ENCODE measurements at places on chromosomes 6 and 20. TPM values are rescaled to one million over a fixed set of nuclear protein-coding genes. Genes with fewer than 3 reads are reported as not detected.
A peak's percentile ranks its signal among the peaks of the same experiment; 100 is the strongest.

Gene MAS1
- total RNA-seq, result 0.12 TPM

Gene TCF15
- 0.58 TPM for total RNA-seq

Gene DNAH8
- 0.03 TPM for total RNA-seq

- no peak overlapping the region for H3K4me3 ChIP-seq
- peaks cover 1% of the 10 kb centered on the region for H3K36me3 ChIP-seq
- H3K4me1 ChIP-seq, result no peaks in the 10 kb centered on the region
- H3K27me3 ChIP-seq, result no peaks in the 10 kb centered on the region
- no peak for DNase-seq
These were observed 438.3 kb downstream of the UTRN start for GRCh38 chr6:144723431-144723830.

DNA sequence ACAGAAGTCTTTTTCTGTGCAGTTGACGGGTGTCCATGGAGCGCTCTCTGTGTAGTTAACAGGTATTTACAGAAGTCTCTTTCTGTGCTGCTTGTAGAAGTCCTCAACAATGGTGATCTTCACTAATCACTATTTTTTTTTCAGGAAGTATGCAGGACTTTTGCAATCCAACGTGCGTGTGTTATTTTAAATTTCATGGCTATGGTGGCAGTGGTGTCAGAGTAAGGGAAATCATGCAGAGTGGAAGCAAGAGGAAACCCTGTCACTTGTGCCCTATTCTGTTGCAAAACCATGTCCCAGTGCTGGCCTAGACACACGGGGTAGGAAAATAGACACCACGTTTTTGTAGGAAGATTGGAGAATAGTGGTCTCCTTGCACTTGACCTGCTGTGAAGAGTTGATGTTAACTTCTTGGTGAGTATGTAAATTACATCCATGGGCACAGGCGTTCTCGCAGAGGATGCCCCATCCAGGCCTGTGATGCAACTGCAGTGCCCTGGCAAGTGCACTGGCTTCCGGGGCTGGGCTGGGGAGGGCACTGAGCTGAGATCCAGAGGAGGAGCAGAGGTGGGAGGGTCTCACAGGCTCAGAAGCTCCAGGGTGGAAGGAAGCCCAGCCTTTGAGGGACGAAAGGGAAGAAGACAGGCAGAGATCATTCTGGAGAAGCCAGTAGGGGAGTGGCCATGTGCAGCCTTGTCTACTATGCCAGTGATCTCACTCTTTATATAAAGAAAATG is 146.5 kb downstream of the SYCP2 start:
- H3K27ac ChIP-seq, result no peak overlapping the region
- H3K27me3 ChIP-seq, result peaks cover 1% of the 10 kb centered on the region
- H3K36me3 ChIP-seq, result no peaks in the 10 kb centered on the region
- no peak overlapping the region for H3K4me3 ChIP-seq
- no peak for DNase-seq

GRCh38 chr6:10555625-10556309 is 34.6 kb downstream of the GCNT2 start:
- H3K4me3 ChIP-seq, result peak overlapping the region; percentile 65
- no peaks in the 10 kb centered on the region for H3K27me3 ChIP-seq
- peak overlapping the region; percentile 52 for H3K27ac ChIP-seq
- peak; percentile 70 for DNase-seq

DNA sequence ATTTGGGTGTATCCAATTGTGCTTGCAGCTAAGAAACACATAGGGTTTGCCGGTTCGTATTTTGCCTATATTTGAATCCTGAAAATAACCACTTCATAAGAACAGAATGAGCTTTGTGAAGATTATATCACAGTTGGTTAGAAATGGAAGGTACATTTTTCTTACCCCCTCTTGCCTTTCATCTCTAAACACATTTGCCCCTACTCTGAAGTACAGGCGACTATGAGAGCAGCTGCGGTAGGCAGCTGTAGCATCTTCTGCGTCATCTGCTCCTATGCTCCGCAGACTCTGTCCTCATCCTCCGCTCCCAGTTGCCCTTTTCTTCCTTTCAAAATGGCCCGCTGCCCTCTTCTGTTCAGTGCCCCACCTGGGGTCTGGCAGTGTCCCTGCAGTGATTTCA is 47.6 kb upstream of the REV3L start:
- DNase-seq, result no peak
- no peaks in the 10 kb centered on the region for H3K27me3 ChIP-seq
- H3K36me3 ChIP-seq, result no peaks in the 10 kb centered on the region
- no peak overlapping the region for H3K27ac ChIP-seq
- no peak overlapping the region for H3K4me3 ChIP-seq

DNA sequence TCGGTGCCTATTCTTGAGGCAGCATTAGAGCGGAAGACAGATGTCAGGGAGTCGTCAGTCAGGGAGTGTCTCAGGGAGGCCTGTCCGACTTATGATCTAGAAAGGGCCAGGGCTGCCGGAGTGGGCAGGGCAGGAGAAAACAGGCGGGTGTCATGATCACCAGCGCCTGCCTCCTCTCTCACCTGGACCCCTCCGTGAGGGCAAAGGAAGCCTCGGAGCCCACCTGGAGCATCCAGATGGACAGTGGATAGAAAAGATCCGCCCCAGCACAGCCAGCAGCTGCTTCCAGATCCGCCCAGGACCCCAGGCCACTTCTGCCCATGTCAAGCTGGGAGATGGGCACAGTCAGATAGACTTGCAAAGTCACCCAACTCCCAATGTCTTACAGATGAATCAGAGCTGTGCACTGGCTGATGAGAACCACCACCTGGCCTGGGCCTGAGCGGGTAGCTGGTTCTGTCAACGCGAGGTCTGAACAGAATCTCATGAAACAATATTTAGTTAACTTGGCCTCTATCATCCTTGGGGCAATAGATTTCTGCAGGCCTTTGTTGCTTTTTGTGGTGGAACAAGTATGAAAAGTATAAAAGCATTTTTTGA is 22.2 kb downstream of the PSMG4 start:
- H3K36me3 ChIP-seq, result no peaks in the 10 kb centered on the region
- H3K27ac ChIP-seq, result no peak overlapping the region
- no peaks in the 10 kb centered on the region for H3K27me3 ChIP-seq
- no peak overlapping the region for H3K4me3 ChIP-seq

- H3K36me3 ChIP-seq, result no peaks in the 10 kb centered on the region
- no peaks in the 10 kb centered on the region for H3K27me3 ChIP-seq
- H3K27ac ChIP-seq, result no peak overlapping the region
- H3K4me3 ChIP-seq, result no peak overlapping the region
These were observed 13.4 kb downstream of the LINC00237 start for GRCh38 chr20:21092806-21093205.

DNA sequence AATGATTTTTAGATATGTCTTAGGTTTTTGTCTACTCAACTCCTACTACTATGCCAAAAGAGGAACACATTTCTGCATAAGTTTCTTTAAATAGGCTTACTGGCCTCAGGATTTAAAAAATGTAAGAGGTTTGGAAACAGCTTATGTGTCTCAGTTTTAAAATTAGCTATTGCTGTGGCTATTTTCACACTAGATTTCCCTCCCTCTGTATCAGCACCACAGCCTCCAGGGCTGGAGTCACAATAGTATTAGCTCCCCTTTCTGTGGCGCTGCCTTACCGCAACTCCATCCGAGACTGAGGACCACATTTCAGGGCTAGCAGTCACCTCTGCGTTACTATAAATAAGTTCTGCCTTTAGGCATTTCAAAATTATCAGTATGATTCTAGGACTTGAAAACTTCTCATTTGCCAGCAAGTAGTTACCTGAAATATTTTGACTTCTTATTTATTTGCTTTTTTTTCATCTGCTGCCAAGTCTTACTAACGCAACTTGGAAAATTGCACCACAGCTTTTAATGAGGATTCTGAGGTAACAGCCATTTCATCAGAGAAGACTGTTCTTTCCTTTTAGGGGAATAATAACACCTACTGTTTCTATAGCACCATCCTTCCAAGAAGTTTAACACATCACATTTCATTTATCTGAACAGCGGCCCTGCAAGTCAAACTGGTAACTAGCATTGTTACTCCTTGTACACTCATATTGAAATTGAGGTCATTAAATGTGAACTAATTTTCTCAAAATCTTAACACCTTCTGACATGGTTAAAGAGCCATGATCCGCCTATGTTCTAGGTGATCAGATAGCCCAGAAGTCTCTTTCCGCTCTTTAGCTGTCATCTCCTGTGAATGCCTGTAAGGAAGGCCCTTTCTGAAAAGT is 105.9 kb downstream of the GJA10 start:
- H3K4me1 ChIP-seq, result peaks cover 14% of the 10 kb centered on the region
- no peaks in the 10 kb centered on the region for H3K27me3 ChIP-seq
- no peak for DNase-seq
- no peak overlapping the region for H3K4me3 ChIP-seq
- H3K36me3 ChIP-seq, result no peaks in the 10 kb centered on the region

DNA sequence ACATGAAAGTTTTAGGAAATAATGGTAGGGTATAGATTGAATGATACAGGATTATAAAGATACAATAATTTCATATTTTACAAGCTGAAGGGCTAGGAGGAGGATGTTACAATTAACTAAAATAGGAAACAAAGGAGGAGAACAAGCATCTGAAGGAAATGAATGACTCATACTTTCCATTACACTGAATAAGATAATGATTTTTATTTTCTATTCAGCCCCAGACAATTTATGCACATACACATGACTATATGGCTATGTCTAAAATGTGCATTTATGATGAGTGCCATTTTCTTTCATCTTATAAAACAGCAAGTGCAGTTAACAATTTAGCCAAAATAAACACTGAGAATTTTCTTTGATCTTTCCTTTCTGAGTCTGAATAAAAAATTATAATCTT is 994.6 kb upstream of the ADGRB3 start:
- H3K27ac ChIP-seq, result no peak overlapping the region
- no peaks in the 10 kb centered on the region for H3K27me3 ChIP-seq
- no peaks in the 10 kb centered on the region for H3K36me3 ChIP-seq
- no peak overlapping the region for H3K4me3 ChIP-seq
- no peaks in the 10 kb centered on the region for H3K4me1 ChIP-seq

GRCh38 chr20:44208165-44208564 is 2.4 kb downstream of the OSER1 start:
- DNase-seq, result no peak
- H3K4me1 ChIP-seq, result peaks cover 7% of the 10 kb centered on the region
- no peaks in the 10 kb centered on the region for H3K27me3 ChIP-seq
- H3K4me3 ChIP-seq, result no peak overlapping the region

Data from aorta (tissue), 5 donors.